ENCODE measurements at places on chromosomes 4 and X. TPM values are rescaled to one million over a fixed set of nuclear protein-coding genes. Genes with fewer than 3 reads are reported as not detected.
A peak's percentile ranks its signal among the peaks of the same experiment; 100 is the strongest.

Gene AKAP4
- not detected for total RNA-seq

- H3K27ac ChIP-seq = no peak overlapping the region
- DNase-seq = no peak
- H3K36me3 ChIP-seq = peaks cover 8% of the 10 kb centered on the region
Measured at GRCh38 chr4:139907001-139907809, 241.6 kb downstream of the MGST2 start.

- peaks cover 2% of the 10 kb centered on the region for H3K27me3 ChIP-seq
- no peak for DNase-seq
- H3K36me3 ChIP-seq = no peaks in the 10 kb centered on the region
- H3K4me3 ChIP-seq = no peak overlapping the region
- no peak overlapping the region for H3K27ac ChIP-seq
- no peaks in the 10 kb centered on the region for H3K4me1 ChIP-seq
Measured at GRCh38 chrX:130524476-130525194, 122.8 kb downstream of the RBMX2 start.

Gene PYURF
- 53.6 TPM for total RNA-seq

Gene EMCN
- not detected for total RNA-seq

Gene SCML2
- total RNA-seq = 2.0 TPM

GRCh38 chrX:43019021-43019420, 241.1 kb upstream of the PPP1R2C start:
- no peaks in the 10 kb centered on the region for H3K4me1 ChIP-seq
- H3K27me3 ChIP-seq = no peaks in the 10 kb centered on the region
- H3K36me3 ChIP-seq = peaks cover 2% of the 10 kb centered on the region
- no peak for DNase-seq

Gene CFAP47
- not detected for total RNA-seq

- H3K36me3 ChIP-seq = no peaks in the 10 kb centered on the region
- no peaks in the 10 kb centered on the region for H3K27me3 ChIP-seq
- no peak for DNase-seq
- no peak overlapping the region for H3K27ac ChIP-seq
Measured at GRCh38 chrX:151899622-151900021, 13.1 kb upstream of the MAGEA4 start.

GRCh38 chr4:84954982-84955567, 11.4 kb downstream of the WDFY3 start:
- H3K4me1 ChIP-seq = no peaks in the 10 kb centered on the region
- no peaks in the 10 kb centered on the region for H3K36me3 ChIP-seq
- H3K27ac ChIP-seq = no peak overlapping the region
- H3K27me3 ChIP-seq = no peaks in the 10 kb centered on the region
- no peak overlapping the region for H3K4me3 ChIP-seq
- DNase-seq = no peak

DNA sequence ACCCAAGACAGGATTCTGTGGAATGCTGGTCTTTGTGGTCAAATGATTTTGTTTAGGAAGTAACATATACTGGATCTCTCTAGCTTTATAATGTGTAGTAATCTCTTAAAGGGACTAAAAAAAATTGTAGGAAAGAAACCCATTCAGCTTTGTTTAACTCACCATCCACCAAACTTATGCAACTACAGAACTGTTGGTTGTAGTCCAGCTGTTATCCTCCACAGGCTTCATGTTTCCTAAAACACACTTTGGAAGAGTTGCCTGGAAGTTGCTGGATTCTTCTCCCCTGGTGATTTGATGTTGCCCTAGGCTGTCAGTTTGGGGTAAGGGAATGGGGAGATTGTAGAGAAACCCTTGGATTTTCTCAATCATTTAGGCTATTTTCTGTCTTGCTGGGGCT, 89.3 kb downstream of the RLIM start:
- H3K27ac ChIP-seq = no peak overlapping the region
- no peaks in the 10 kb centered on the region for H3K4me1 ChIP-seq
- DNase-seq = no peak
- H3K4me3 ChIP-seq = no peak overlapping the region

GRCh38 chr4:15132739-15133138, 130.5 kb downstream of the CPEB2 start:
- no peak for DNase-seq
- no peak overlapping the region for H3K27ac ChIP-seq
- no peaks in the 10 kb centered on the region for H3K36me3 ChIP-seq

GRCh38 chr4:103050736-103051436, 25.7 kb downstream of the SLC9B2 start:
- peak overlapping the region; percentile 3 for H3K27ac ChIP-seq
- H3K27me3 ChIP-seq = no peaks in the 10 kb centered on the region
- no peak overlapping the region for H3K4me3 ChIP-seq
- peaks cover 7% of the 10 kb centered on the region for H3K4me1 ChIP-seq

GRCh38 chr4:48193096-48193836, 59.2 kb upstream of the TXK start:
- DNase-seq = no peak
- no peak overlapping the region for H3K27ac ChIP-seq
- H3K36me3 ChIP-seq = no peaks in the 10 kb centered on the region
- H3K4me1 ChIP-seq = peaks cover 7% of the 10 kb centered on the region
- H3K27me3 ChIP-seq = no peaks in the 10 kb centered on the region

DNA sequence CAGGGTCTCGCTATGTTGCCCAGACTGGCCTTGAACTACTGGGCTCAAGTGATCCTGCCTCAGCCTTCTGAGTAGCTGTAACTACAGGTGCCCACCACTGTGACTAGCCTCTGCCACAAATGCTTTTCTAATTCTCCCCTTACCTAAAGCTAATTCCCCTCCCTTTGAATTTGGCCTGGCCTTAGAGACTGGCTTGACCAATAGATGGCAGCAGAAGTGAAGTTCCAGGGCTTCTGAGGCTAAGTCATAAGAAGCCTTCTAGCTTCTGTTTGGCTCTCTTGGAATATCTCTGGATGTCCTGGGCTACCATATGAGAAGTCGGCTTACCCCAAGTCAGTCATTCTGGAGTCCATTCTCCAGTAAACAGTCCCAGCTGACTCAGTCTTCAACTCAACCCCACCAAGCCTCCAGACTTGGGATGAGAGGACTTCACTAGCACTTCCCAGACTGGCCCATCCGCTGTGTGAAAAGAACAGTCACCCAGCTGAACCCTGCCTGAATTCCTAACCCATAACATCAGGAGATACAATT, 61.0 kb downstream of the HPRT1 start:
- H3K36me3 ChIP-seq = no peaks in the 10 kb centered on the region
- no peaks in the 10 kb centered on the region for H3K27me3 ChIP-seq
- no peak for DNase-seq
- no peak overlapping the region for H3K4me3 ChIP-seq
- H3K27ac ChIP-seq = no peak overlapping the region

Gene PTTG2
- total RNA-seq = 0.94 TPM

Gene TLR6
- 5.9 TPM for total RNA-seq

Gene KLHL4
- not detected for total RNA-seq

Gene TMEM144
- 0.54 TPM for total RNA-seq

DNA sequence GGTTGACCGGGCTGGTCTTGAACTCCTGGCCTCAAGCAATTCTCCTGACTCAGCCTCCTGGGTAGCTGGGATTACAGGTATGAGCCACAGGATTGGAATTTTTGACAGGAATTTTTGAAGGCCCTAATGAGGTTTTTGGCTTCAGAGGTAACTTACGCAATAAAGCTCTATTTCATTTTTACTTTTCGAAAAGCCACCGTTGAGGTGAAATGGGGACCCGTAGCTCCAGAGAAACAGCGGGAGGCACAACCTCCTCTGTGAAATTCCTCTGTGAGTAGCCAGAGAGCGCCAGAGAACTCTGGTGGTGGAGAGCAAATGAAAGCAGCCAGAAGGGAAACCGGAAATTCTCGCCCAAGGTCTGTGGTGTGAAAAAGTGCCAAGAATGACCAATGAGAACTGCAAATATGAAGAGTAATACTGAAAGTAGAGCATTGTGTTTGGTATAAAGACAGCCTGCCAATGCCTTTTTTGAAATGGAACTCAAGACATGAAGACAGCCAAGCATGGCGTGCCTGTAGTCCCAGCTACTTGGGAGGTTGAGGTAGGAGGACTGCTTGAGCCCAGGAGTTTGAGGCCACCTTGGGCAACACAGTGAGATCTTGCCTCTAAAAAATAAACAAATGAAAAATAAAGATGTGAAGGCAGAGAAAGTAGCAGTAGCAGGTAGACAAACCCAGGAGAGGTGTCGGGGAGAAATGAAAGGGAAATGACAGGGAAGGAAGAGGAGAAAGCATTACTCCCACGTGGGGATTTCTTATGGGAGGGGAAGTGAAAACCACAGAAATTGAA, 33.0 kb upstream of the TMEM131L start:
- peaks cover 53% of the 10 kb centered on the region for H3K4me1 ChIP-seq
- peak overlapping the region; percentile 86 for H3K4me3 ChIP-seq
- peaks cover 5% of the 10 kb centered on the region for H3K36me3 ChIP-seq
- H3K27ac ChIP-seq = peak overlapping the region; percentile 97
- DNase-seq = peak; percentile 55
- no peaks in the 10 kb centered on the region for H3K27me3 ChIP-seq

Gene ZGRF1
- total RNA-seq = 43.9 TPM

- H3K27me3 ChIP-seq = peaks cover 2% of the 10 kb centered on the region
- H3K4me1 ChIP-seq = no peaks in the 10 kb centered on the region
- H3K4me3 ChIP-seq = no peak overlapping the region
- DNase-seq = no peak
- no peak overlapping the region for H3K27ac ChIP-seq
Measured at GRCh38 chr4:15149234-15149838, 147.1 kb downstream of the CPEB2 start.

DNA sequence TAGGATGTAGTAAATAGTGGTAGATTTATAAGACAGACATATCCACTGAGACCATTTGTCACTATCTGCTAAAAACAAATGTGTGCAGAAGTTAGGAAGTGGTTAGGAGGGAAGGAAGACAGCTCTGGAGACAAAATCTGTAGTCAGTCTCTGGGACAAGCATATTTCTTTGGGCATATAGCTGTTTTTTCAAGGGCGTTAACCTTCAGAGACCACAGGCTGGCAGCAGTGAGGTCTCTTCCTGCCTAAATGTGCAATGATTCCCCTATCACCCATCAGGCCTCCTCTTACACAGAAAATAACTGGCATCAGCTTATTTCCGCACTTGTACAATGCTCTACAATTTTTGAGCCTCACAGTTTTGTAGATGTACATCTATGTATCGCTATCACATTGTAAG, 6.5 kb downstream of the TMEM150C start:
- no peak overlapping the region for H3K27ac ChIP-seq
- H3K4me1 ChIP-seq = no peaks in the 10 kb centered on the region
- H3K27me3 ChIP-seq = peaks cover 56% of the 10 kb centered on the region
- H3K4me3 ChIP-seq = no peak overlapping the region

- H3K36me3 ChIP-seq = no peaks in the 10 kb centered on the region
- H3K4me1 ChIP-seq = no peaks in the 10 kb centered on the region
- H3K4me3 ChIP-seq = no peak overlapping the region
- H3K27ac ChIP-seq = no peak overlapping the region
Measured at GRCh38 chrX:18701621-18702361, 5.7 kb upstream of the PPEF1 start.

GRCh38 chr4:152234571-152234970, 301.3 kb downstream of the FBXW7 start:
- no peaks in the 10 kb centered on the region for H3K4me1 ChIP-seq
- H3K36me3 ChIP-seq = peaks cover 3% of the 10 kb centered on the region
- no peak for DNase-seq
- no peak overlapping the region for H3K27ac ChIP-seq

Gene F8A3
- 11.8 TPM for total RNA-seq

- no peaks in the 10 kb centered on the region for H3K36me3 ChIP-seq
- no peak overlapping the region for H3K4me3 ChIP-seq
- H3K4me1 ChIP-seq = no peaks in the 10 kb centered on the region
- DNase-seq = no peak
Measured at GRCh38 chr4:55183926-55184599, 58.7 kb upstream of the KDR start.

DNA sequence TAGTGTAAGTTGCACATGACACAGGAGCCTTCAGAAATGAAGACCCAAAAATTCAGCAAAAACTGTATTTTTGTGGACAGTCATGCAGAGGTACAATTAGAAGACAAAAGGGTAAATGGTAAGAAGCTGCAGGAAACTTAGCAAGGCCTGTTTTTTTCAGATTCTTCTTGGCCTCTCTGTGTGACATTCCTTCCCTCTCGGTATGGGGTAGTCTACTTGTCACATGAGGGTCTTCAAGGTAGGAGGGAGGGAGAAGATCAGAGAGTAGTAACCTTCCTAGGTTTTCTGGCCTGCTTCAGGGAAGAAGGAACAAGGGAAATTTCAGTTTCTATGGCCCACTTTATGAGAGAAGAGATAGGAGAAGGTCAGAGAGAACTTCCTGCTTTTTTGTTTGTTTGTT, 230.4 kb upstream of the PPP1R2C start:
- H3K4me3 ChIP-seq = no peak overlapping the region
- H3K36me3 ChIP-seq = no peaks in the 10 kb centered on the region
- no peaks in the 10 kb centered on the region for H3K27me3 ChIP-seq
- H3K4me1 ChIP-seq = peaks cover 1% of the 10 kb centered on the region
- no peak overlapping the region for H3K27ac ChIP-seq

DNA sequence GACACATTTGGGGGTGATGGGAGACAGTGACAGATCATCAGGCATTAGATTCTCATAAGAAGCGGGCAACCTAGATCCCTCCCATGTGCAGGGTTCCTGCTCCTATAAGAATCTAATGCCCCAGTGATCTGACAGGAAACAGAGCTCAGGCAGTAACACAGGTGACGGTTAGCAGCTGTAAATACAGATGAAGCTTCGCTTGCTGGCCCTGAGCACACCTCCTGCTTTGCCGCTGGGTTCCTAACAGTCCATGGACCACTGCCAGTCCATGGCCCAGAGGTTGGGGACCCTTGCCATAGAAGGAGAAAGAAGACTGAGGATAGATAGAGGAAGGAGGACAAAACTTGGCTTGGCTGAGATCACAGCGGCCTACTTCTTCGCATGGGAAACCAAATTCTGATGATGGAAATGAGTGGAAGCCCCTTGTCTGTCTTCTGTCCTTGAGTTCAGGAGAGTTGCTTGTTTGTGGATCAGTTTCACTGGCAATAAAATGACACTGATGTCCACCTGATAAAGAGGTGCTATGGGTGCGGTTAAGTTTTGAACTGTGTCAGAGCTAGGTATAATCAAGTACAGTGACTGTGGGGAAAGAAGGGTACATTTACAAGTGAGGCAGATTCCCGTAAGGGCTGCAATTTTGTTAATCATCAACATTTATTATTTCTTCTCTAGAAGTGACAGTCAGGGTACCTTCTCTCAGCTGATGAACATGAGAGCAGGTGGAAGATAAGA, 1.7 kb upstream of the TIFA start:
- H3K4me1 ChIP-seq = peaks cover 49% of the 10 kb centered on the region
- peak overlapping the region; percentile 92 for H3K4me3 ChIP-seq
- no peaks in the 10 kb centered on the region for H3K27me3 ChIP-seq
- peaks cover 9% of the 10 kb centered on the region for H3K36me3 ChIP-seq

- no peak overlapping the region for H3K4me3 ChIP-seq
- H3K27ac ChIP-seq = peak overlapping the region; percentile 30
- H3K4me1 ChIP-seq = peaks cover 17% of the 10 kb centered on the region
- DNase-seq = peak; percentile 20
Measured at GRCh38 chr4:1602655-1603412, 81.3 kb downstream of the FAM53A start.

DNA sequence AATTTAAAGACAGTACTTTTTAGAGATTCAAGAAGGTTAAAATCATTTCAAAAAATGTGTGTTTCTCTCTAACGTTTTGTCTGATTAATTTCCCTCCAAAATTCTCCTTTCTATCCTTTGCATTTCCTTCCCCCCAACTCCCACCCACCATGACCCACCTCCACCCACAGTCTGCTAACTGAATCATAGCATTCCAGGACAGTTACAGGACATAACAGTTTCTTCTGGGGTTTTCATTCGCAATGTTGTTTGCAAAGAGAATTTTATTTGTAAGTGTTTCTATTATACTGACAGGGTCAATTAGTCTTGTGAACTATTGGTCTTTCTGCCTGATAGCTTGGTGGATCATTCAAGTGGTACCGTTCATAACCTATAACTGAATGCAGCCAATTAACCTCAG, 53.7 kb downstream of the ANAPC10 start:
- peaks cover 1% of the 10 kb centered on the region for H3K4me1 ChIP-seq
- peaks cover 12% of the 10 kb centered on the region for H3K36me3 ChIP-seq
- H3K4me3 ChIP-seq = no peak overlapping the region
- no peak overlapping the region for H3K27ac ChIP-seq

Data from activated naive CD8-positive, alpha-beta T cell treated with anti-CD3 and anti-CD28 coated beads, Interleukin-2, amount 10 ng/mL, durations not matched to agents 7 days and 5 days (primary cell).